Ovary (tissue), 10 donors: ENCODE measurements at places on chromosomes 3 and 15. TPM values are rescaled to one million over a fixed set of nuclear protein-coding genes. Genes with fewer than 3 reads are reported as not detected.

- H3K4me1 ChIP-seq, result peaks cover 2% of the 10 kb centered on the region
- H3K36me3 ChIP-seq, result no peaks in the 10 kb centered on the region
- H3K27me3 ChIP-seq, result no peaks in the 10 kb centered on the region
- H3K27ac ChIP-seq, result no peak overlapping the region
- H3K4me3 ChIP-seq, result no peak overlapping the region
Measured at GRCh38 chr3:129276385-129276784, 2.3 kb upstream of the HMCES start.

DNA sequence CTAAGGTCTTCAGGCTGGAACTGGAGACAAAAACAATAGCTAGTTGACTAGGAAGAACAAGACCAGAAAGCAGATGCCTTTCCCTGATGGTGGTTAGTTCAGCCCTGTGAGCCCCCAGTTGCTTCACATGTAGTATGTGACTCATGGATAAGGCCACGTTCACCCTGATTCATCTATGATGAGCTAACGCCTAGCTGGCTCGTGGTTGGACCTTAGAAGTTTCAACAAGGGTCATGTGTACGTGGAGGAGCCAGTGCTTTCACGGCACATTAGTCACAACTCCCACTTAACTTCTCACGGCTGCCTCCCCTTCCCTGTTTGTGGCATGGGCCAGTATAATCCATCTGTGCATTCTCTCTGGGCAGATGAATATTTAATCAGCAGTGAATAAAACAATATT is 20.6 kb downstream of the COL8A1 start:
- no peak overlapping the region for H3K27ac ChIP-seq
- H3K4me1 ChIP-seq, result no peaks in the 10 kb centered on the region
- no peaks in the 10 kb centered on the region for H3K36me3 ChIP-seq
- H3K4me3 ChIP-seq, result no peak overlapping the region

DNA sequence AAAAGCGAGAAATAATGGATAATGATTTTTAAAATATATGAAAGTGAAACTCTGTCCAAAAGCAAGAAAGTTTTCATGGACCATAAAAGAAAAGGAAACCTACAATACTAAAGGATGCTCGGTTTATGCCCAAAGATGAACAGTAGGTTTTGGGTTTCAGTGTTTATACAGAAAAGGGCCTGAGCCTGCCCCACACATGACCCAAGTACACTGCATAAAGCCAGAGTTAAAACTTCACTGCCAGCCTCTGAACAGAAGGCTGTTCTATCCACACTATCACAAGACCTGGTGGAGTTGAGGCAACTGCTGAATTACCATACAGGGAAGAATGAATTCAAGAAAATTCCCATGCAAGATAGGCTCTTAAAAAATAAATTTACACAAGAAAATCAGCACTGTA is 165.2 kb downstream of the MECOM start:
- no peak overlapping the region for H3K4me3 ChIP-seq
- no peak for DNase-seq
- no peaks in the 10 kb centered on the region for H3K4me1 ChIP-seq

The SCAMP5 gene
- 10.1 TPM for total RNA-seq

- no peaks in the 10 kb centered on the region for H3K36me3 ChIP-seq
- no peaks in the 10 kb centered on the region for H3K4me1 ChIP-seq
- DNase-seq, result no peak
- no peaks in the 10 kb centered on the region for H3K27me3 ChIP-seq
- H3K4me3 ChIP-seq, result no peak overlapping the region
Measured at GRCh38 chr15:24917431-24917830, 37.4 kb upstream of the SNRPN start.

DNA sequence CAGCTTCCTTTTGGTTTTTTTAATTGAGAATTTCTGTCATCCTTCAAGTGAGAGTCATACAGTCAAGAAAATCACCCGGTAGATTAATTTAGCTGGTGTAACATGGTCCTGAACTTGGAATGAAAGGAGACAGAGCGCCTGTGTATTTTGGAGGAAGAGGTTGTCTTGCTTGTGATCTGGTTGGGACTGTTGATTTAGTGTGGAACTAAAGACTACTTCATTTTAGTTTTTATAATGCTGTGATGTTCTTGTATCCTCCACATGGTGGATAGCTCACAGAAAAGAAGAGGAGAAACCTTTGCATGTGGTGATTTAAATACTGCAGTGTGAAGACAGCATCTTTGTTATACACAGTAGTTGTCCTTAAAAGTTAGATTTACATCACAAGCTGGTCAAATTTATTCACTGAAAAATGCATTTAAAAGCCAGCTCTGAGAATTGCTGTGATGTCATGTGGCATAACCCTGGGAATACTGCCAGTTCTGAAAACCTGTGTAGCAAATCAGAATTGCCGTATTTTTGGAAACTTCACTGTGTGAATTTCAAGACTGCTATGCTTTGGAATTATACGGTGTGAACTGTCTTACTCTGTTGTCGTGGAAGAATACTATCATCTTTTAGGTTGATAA is 268.5 kb downstream of the PTPRG start:
- no peaks in the 10 kb centered on the region for H3K36me3 ChIP-seq
- no peak overlapping the region for H3K27ac ChIP-seq
- H3K4me3 ChIP-seq, result no peak overlapping the region
- no peaks in the 10 kb centered on the region for H3K27me3 ChIP-seq

GRCh38 chr3:134235577-134236076 is 15.0 kb downstream of the RYK start:
- H3K4me3 ChIP-seq, result no peak overlapping the region
- no peak for DNase-seq
- H3K27me3 ChIP-seq, result no peaks in the 10 kb centered on the region
- H3K4me1 ChIP-seq, result peaks cover 24% of the 10 kb centered on the region

DNA sequence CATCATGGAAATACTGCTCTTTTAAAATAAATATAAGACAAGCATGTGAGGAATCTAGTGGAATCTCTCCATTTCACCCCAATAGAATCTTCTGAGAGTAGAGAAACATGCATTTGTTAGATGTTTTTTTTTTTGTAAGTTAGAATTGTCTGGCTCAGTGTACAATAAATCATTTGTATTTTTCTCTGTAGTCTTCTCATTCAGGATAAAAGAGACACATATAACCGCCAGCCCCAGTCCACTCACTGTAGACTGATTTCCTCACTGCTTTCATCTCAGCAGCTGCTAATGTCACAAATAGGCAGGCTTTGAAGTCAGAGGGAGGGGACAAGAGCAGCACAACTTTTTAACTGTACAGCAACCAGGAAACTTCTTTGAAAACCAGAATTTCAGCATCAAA is 140.2 kb upstream of the RBMS3 start:
- no peak overlapping the region for H3K4me3 ChIP-seq
- H3K27me3 ChIP-seq, result no peaks in the 10 kb centered on the region
- no peaks in the 10 kb centered on the region for H3K36me3 ChIP-seq
- no peak overlapping the region for H3K27ac ChIP-seq

DNA sequence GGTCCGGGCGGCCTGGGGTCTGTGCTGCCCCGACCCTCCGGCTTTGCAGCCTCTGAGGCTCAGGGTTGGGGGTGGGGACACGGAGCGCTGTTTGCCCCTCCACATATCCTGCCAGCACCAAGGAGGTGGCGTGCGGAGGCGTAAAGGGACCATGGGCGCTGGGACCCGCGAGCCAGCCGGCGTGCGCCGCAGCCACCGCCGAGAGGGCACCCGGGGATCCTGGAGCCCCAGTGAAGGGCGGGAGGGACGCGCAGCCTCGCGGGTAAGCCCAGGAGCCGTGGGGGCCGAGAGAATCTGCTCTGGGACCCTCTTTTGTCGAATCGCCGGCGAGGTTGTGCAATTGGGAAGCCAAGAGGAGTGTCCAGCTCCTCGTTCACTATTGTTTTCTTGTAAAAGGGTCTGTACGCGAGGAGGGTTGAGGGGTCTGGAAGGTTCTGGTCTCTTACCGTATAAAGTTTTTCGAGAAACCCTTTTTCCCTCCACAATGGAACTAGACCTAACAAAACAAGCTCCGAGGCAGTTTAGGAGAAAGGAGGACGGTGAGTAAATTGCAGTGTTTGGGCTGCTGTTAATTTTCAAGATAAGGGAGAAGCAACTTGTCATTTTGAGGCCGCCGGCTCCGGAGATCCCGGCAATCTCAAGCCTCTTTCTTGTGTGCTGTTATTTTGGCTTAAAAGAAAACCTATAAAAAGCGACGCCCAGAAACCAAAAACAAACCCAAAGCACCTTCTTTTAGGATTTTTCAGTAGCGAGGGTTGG is 29.9 kb upstream of the ST3GAL6 start:
- DNase-seq, result peak; percentile 13
- peak overlapping the region; percentile 66 for H3K4me3 ChIP-seq
- H3K36me3 ChIP-seq, result no peaks in the 10 kb centered on the region
- peak overlapping the region; percentile 22 for H3K27ac ChIP-seq

The TMEM158 gene
- total RNA-seq, result 1.2 TPM

DNA sequence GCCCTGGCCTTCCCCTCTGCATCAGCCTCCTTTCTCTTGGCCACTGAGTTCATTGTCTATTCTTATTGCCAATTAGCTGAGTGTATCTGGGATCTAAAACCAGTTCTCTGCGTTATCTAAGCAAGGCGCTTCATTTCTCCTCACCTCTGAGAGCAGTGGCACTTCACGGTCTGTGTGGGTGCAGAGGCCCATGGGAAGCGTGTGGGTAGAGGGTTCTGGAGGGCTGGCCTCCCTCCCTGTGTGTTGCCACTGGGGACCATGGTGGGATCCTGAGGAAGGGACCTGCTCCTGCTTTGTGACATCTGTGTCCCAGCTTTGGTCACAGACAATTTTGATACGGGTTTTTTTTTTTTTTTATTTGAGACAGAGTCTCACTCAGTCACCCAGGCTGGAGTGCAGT is 32.7 kb downstream of the EDEM1 start:
- no peaks in the 10 kb centered on the region for H3K36me3 ChIP-seq
- H3K27me3 ChIP-seq, result no peaks in the 10 kb centered on the region
- DNase-seq, result no peak
- no peak overlapping the region for H3K4me3 ChIP-seq
- H3K4me1 ChIP-seq, result peaks cover 2% of the 10 kb centered on the region
- H3K27ac ChIP-seq, result no peak overlapping the region

GRCh38 chr3:4044619-4045018 is 245.4 kb downstream of the LRRN1 start:
- H3K4me1 ChIP-seq, result no peaks in the 10 kb centered on the region
- no peak overlapping the region for H3K4me3 ChIP-seq
- H3K27ac ChIP-seq, result no peak overlapping the region
- no peaks in the 10 kb centered on the region for H3K27me3 ChIP-seq
- no peaks in the 10 kb centered on the region for H3K36me3 ChIP-seq

The NUP210 gene
- 5.6 TPM for total RNA-seq

DNA sequence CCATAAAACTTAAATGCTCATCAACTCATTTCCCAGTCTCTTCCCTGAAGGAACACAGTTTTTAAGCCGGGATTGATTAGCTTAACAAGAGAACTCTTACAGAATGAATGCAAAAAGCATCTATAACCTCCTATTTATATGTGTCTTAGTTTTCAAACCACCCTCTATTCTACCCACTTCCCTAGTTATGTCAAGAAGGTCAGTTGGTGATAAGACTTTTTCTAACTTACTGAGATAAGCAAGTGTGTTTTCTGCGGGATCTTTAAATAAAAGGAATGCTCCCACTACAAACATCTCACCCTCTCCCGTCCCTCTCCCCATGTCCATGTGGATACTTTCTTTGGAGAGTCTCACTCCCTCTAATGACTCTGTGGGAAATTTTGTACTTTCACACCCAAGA is 218.5 kb downstream of the SV2B start:
- H3K27ac ChIP-seq, result no peak overlapping the region
- no peak for DNase-seq
- H3K4me1 ChIP-seq, result no peaks in the 10 kb centered on the region
- no peak overlapping the region for H3K4me3 ChIP-seq

GRCh38 chr15:74816624-74817369 is 4.2 kb downstream of the LMAN1L start:
- no peaks in the 10 kb centered on the region for H3K36me3 ChIP-seq
- no peaks in the 10 kb centered on the region for H3K4me1 ChIP-seq
- H3K27ac ChIP-seq, result no peak overlapping the region
- no peaks in the 10 kb centered on the region for H3K27me3 ChIP-seq
- no peak for DNase-seq
- H3K4me3 ChIP-seq, result no peak overlapping the region

GRCh38 chr3:142087676-142088075 is 61.7 kb downstream of the TFDP2 start:
- no peaks in the 10 kb centered on the region for H3K27me3 ChIP-seq
- no peak overlapping the region for H3K4me3 ChIP-seq
- no peaks in the 10 kb centered on the region for H3K4me1 ChIP-seq
- no peak for DNase-seq
- H3K27ac ChIP-seq, result no peak overlapping the region

DNA sequence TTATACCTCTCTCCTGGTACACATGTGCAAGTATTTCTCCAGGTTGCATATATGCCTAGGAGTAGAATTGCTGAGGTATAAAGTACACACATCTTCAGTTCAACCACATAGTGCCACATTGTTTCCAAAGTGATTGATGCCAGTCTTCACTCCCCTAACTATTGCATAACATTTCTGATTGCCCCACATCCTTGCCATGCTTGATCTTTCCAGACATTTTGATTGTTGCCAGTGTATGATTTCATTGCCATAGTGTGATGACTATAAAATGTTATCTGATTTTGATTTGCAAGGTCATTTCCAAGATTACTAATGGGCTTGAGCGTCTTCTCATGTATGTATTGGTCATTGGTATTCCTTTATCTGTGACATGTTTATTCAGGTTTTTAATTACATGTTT is 61.1 kb upstream of the MLF1 start:
- no peaks in the 10 kb centered on the region for H3K36me3 ChIP-seq
- no peaks in the 10 kb centered on the region for H3K4me1 ChIP-seq

GRCh38 chr3:59784164-59784563 is 734.3 kb upstream of the CFAP20DC start:
- no peaks in the 10 kb centered on the region for H3K27me3 ChIP-seq
- H3K4me1 ChIP-seq, result no peaks in the 10 kb centered on the region
- no peak for DNase-seq

GRCh38 chr3:44439499-44440295 is 37.8 kb downstream of the ZNF445 start:
- H3K27me3 ChIP-seq, result no peaks in the 10 kb centered on the region
- peak overlapping the region; percentile 52 for H3K27ac ChIP-seq
- no peaks in the 10 kb centered on the region for H3K36me3 ChIP-seq
- no peaks in the 10 kb centered on the region for H3K4me1 ChIP-seq
- H3K4me3 ChIP-seq, result no peak overlapping the region

- no peaks in the 10 kb centered on the region for H3K4me1 ChIP-seq
- DNase-seq, result no peak
- H3K27ac ChIP-seq, result no peak overlapping the region
- H3K4me3 ChIP-seq, result no peak overlapping the region
Measured at GRCh38 chr3:189001559-189001958, 170.2 kb upstream of the TPRG1 start.

The KBTBD8 gene
- 0.23 TPM for total RNA-seq

GRCh38 chr3:58804914-58805313 is 138.3 kb upstream of the FAM3D start:
- no peaks in the 10 kb centered on the region for H3K4me1 ChIP-seq
- no peak for DNase-seq
- H3K27ac ChIP-seq, result no peak overlapping the region
- no peaks in the 10 kb centered on the region for H3K27me3 ChIP-seq

The IL20RB gene
- 0.60 TPM for total RNA-seq

GRCh38 chr3:187098923-187099512 is 40.3 kb downstream of the RPL39L start:
- H3K36me3 ChIP-seq, result no peaks in the 10 kb centered on the region
- H3K4me3 ChIP-seq, result no peak overlapping the region
- no peak for DNase-seq
- no peaks in the 10 kb centered on the region for H3K27me3 ChIP-seq

The CLDN16 gene
- 0.28 TPM for total RNA-seq
